ENCODE measurements at places on chromosomes 12 and 14. TPM values are rescaled to one million over a fixed set of nuclear protein-coding genes. Genes with fewer than 3 reads are reported as not detected.

- peak; percentile 65 for DNase-seq
Measured at GRCh38 chr14:54329082-54329695, 67.6 kb upstream of the CDKN3 start.

DNA sequence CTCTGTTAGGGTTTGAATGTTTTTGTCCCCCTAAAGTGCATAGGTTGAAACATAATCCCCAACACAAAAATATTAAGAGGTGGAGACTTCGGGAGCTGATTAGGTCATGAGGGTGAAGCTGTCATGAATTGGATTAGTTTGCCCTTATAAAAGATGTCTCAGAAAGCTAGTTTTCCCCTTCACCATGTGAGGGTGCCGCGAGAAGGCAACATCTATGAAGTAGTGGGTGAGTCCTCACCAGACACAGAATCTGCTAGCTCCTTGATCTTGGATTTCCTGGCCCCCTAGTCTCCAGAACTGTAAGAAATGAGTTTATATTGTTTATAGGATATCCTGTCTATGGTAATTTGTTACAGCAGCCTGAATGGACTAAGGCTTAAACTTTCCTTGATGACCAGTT lies 301.5 kb upstream of the ATP2B1 start:
- DNase-seq, result no peak

DNA sequence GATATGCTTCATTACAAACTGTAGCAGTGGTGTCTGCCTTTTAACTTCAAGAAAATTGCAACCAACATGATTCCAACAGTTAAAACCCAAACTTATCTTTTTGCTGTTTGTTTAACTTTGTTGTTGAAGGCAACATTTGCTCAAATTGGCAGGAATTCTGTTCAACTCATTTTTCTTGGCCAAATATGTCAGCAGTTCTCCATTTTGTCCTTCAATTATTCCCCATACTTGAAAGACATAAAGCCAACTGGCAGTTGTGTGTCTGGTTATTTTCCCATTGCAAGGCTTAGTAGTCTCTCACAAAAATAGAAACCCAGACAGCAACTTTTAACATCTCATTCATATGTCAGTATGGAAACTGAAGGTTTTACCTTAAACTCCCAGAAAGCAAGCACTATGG lies 146.3 kb downstream of the LRIG3 start:
- no peak for DNase-seq

- DNase-seq, result no peak
Measured at GRCh38 chr12:131959116-131959515, 9.4 kb downstream of the EP400 start.

DNA sequence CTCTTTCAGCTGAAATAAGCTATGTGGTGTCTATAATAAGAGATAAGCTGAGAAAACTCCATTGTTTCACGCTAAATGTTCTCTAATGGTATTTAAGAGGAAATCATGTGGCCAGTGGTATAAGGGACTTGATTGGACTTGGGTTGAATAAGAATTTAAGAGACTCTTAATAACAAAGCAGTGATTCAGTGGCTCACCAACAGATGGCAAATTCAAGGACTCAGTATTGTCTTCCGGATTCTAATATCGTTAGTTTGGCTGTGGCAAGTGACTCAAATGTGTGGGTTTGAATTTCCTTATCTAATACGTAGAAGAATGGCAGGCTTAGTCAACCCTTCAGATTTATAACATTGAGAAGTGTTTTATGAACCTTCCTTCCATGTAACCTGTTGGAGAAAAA lies 49.1 kb upstream of the KCNH3 start:
- no peak for DNase-seq

DNA sequence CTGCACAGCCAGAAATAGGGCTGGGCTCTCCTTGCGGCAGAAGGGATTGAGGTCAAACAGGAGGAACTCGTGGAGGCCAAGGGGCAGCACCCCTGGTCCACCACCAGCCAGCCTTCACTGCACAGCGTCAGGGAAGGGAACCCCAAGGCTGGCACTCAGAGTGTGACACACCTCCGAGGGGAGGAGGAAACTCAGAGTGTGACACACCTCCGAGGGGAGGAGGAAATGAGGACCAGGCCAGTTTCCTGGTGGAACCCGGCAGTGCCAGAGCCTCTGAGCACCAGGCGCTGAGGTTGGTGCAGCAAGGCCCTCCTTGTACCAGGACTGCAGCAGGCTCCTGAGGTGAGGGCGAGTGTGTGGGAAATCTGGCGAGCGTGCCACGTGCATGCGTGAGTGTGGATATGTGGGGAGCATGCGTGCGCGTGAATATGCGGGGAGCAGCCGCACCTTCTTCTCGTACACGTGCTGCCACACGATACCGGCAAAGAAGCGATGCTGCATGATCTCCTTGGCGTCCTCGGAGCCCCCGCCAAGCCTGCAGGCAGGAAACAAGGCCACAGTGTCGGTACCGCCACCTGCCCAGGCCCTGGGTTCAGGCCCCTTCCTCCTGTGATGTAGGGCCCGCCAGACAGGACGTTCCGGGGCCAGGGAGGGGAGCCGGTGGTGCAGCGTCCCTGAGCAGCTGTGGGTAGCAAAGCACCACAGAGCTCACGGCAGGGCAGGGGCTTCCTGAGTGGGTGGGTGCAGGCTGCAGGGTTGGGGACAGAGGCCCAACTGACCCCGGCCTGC lies 19.2 kb downstream of the SIVA1 start:
- DNase-seq, result no peak

DNA sequence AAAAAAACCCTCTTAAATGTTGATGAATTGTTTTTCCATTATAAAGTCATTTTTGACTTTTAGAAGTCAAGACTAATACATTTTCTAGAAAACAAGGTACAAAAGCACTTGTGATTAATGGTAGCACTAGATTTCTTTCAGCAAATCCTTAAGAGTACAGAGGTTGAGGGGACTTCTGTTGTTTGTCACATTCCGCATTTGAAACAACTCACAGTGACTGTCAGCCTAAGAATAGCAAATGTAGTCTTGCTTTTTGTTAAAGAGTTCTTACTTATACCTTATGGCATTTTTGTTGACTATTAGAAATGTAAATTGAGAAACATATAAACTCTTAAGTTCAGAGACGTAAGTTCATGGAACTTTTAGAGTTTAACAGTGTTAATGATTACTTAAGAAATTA lies 16.4 kb downstream of the YARS2 start:
- no peak for DNase-seq

Gene TSPAN8
- 43.0 TPM for polyA plus RNA-seq

DNA sequence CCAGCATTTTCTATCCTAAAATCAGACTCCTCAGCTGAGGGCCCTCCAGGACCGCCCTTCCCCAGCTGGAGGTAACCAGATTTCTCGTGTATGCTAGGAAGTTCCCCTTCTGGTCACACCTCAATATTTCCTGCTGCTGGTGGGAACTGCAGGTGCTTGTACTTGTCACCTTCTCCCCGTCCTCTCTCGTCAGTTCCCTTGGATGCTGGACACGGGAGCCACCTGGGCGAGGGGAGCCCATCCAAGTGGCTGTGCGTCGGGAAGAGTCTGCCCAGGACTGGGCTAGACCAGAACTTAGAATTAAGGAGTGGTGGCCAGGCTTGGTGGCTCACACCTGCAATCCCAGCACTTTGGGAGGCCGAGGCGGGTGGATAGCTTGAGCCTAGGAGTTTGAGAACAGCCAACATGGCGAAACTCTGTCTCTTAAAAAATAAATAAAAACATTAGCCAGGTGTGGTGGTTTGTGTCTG lies 23.2 kb upstream of the KIF26A start:
- DNase-seq, result no peak

Gene JPH4
- polyA plus RNA-seq, result 10.3 TPM

Data from right renal cortex interstitium (tissue), 3 donors.